Stimulated activated CD4-positive, alpha-beta T cell treated with anti-CD3 and anti-CD28 coated beads, Interleukin-2, amount 100 ng/mL, for 24 hours (primary cell): ENCODE measurements at places on chromosomes 4 and X.
A peak's percentile ranks its signal among the peaks of the same experiment; 100 is the strongest.

GRCh38 chr4:162497564-162498167, 333.9 kb upstream of the FSTL5 start:
- DNase-seq = no peak

GRCh38 chr4:26780539-26780938, 80.1 kb upstream of the STIM2 start:
- DNase-seq = no peak

- DNase-seq = peak; percentile 22
These were observed 11.3 kb upstream of the ARAP2 start for GRCh38 chr4:36255577-36255976.

DNA sequence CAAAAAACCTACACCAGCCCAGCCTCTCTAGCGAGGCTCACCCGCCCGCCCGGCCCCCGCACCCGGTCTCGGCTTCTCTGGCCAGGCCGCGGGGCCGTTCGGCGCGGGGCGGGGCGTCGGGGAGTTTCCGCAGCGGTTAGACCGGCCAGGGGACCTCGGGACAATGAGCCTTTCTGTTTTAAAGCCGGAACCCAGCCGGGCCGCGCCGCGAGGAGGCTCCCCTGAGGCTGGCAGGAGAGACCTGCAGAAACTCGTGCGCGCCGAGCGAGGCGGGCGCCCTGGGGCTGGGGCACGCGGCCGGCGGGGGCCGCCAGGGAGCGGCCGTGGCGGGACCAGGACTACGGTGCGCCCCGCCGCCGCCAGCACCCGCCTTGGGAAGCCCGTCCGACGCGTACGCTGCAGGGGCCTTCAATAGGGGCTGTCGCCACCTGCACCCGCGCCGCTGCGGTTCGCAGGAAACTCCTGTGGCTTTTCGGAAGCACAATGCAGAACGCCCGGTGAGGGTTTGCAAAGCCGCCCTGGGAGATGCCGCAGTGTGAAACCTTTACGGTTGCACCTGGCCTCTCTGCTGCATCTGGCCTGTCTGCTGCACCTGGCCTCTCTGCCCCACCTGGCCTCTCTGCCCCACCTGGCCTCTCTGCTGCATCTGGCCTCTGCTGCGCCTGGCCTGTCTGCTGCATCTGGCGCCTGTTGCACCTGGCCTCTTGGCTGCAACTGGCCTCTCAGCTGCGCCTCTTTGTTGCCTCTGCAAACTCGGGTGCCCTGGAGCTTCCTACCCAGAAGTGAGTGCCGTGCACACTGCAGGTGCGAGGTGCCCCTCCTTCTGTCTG, 63.9 kb downstream of the TRAPPC11 start:
- DNase-seq = peak; percentile 49

DNA sequence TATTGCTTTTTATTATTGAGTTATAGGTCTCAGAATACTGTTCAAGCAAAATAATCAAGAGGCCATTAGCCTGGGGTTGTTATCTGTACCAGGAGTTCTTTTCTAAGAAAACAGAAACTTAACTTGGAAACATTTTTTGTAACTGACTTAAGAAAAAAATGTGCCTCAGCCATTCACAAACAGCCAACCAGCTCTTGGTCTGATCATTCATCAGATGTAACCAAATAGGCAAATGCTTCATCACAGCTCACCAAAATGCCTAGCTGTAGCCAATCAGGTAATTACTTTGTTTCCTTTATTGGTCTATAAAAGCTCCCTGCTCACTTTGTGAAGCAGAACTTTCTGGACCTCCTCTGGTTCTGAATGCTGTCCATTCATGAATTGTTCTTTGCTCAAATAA, 387.7 kb downstream of the FAT4 start:
- DNase-seq = no peak

- no peak for DNase-seq
These were observed 22.5 kb downstream of the ING2 start for GRCh38 chr4:183527326-183527725.

DNA sequence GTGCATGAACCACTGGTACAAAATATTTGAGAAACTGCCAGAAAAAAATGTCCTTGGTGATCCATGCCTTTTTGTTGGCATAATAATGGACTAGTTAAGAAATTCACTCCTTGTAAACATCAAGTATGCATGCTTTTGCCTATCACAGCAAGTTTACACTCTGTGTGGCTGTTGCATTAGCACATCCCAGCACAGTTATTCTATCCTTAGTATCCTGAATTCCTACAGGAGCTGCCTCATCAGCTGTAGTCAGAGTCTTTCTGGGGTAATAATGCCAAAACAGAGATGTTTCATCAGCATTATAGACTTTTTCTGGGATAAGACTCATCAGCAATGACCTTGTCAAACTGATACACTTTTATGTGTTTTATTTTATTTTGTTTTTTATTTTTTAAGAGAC, 82.8 kb downstream of the CHIC2 start:
- no peak for DNase-seq

DNA sequence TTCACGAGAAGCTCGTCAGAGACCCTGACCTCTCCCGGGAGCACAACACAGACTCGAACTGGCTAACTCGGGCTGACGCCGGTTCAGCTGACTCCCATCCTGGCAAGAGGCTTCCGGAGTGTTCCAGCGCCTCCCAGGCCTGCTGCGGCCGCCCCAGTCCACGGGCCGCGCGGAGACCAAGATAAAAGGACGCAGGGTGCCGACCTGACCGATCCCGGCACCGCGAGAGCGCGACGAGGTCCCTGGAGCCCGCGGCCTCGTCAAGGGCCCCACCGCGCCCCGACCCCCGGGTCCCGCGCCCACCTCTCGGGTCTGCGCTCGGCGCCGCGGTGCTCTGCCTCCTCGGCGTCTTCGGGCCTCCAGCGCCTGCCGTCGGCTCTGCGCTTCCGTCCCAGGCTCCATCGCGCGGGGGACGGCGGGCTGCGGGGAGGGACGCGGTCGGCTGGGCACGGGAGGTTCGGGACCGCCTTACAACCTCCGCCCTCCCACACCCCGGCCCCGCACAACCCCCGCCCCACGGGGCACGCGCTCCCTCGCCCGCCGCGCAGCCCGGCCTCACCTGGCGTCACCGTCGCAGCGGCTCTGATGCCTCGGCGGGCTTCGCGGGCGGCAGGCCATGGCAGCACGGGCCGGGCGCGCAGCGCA, 426 bp downstream of the SLBP start:
- DNase-seq = peak; percentile 49

GRCh38 chr4:96103086-96103485, 263.2 kb downstream of the PDHA2 start:
- DNase-seq = no peak

GRCh38 chrX:97374266-97374665, 490.6 kb downstream of the RPA4 start:
- DNase-seq = no peak

- DNase-seq = no peak
These were observed 9.9 kb upstream of the GK start for GRCh38 chrX:30643313-30643821.

GRCh38 chrX:110086916-110087484, 84.1 kb downstream of the TMEM164 start:
- DNase-seq = no peak

DNA sequence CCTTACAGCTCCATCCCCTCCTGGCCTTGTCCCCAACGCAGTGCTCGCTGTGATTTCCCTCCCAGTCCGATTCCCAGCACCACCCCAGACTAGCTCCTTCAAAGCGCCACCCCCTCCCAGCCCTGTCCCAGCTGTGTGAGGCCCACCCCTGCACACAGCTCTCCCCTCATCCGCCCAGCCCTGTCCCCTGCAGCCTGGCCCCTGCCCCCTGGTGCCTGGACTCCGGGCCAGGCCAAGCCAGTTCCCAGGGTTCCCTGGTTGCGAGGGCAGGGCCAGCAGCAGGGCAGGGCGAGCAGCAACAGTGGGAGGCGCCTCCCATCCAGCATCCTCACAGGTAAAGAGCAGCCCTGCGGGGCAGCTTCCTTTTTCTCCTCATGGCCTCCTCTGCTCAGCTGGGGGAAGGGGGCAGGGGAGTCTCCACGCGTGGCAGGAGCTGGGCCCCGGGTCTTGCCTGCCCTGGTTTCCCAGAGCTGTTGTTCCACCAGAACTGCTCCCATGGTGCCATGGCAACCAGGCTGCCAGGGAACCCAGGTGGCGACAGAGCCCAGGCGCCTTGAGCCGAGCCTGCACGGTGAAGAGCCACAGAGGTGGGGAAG, 24.8 kb downstream of the IQSEC2 start:
- DNase-seq = no peak

DNA sequence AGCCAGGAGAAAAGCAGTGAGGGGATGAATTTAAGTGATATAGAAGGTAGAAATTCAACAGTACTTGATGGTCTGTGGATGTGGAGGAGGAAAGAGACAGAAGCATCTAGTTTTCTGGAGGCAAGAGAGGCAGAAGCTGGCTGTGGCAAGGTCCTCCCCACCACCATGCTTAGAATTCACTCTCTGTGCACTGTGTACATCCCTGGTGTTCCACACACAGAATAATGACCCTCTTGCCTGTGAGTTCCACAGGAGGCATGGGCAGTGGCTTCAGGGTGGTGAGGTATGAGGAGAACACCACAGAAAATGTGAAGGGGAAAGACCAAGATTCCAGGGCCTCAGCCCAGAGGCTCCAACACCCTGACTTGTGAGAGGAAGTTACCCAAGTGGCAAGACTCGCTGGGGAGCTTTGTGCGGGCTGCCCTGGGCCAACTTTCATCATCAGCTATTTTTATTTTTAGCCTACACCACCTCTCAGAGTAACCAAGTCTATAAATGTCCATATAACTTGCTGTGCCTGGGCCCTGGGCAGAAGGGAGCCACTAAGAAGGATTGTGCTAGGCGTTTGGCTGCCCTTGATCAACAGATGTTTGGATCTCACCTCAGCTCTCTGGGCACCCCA, 7.8 kb upstream of the INTS6L start:
- DNase-seq = no peak

GRCh38 chrX:135541351-135541750, 20.9 kb downstream of the INTS6L start:
- DNase-seq = no peak

GRCh38 chrX:100864657-100865391, 9.3 kb downstream of the NOX1 start:
- no peak for DNase-seq

- DNase-seq = peak; percentile 33
These were observed 27.5 kb downstream of the LNX1 start for GRCh38 chr4:53563824-53564223.

- DNase-seq = no peak
These were observed 2.3 kb upstream of the ZCCHC4 start for GRCh38 chr4:25310066-25310802.

- DNase-seq = no peak
These were observed 379.6 kb upstream of the ZFP42 start for GRCh38 chr4:187615972-187616371.

DNA sequence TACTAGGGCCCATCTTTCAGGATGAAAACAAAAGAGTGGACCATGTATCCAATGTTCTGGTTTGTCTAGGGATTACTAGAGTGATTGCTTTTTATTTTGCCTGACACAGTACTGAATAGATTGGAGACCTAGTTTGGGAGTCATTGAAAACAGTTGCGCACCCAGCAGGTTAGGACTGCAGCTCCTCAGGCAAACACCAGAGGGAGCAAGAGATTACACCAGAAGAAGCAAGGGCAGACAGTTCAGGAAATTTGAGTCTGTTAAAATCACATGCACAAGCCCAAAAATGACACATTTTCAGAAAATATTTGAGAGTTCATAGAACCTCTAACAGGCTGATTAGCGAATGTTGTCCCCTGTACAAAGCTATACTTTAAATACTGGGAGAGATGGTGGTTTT, 55.6 kb downstream of the CYLC1 start:
- no peak for DNase-seq

DNA sequence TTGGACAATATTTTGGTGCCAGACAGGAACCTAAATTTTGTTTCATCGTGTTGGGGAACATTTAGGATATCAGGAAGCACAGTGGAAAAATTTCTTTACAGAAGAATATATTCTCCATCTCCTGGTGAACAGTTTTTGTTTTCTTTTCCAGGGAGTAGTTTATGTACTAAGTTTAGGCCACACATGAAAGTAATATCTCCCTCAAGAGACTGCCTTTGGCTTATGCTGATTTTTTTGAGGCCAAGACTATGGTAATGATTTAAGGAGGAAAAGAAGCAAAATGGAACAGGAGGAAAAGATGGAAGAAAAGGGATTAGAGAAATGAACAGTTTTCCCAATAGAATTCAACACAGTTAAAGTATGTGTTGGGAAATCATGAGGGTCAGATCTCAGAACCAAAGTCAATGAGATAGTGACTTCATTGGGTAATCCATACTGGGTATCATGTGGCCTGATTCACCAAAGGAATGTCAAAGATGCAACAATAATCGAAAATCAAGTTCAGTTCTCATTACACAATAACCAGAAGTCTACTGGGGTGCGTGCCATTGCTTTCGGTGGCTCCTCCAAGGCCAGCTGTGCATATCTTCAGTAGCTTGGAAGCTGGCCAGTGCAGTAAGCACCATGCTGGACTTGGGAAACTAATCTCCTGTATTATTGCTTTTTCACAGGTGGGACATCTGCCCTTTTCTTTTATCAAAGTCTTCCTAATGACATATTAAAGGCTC, 234.8 kb downstream of the COL25A1 start:
- DNase-seq = no peak

DNA sequence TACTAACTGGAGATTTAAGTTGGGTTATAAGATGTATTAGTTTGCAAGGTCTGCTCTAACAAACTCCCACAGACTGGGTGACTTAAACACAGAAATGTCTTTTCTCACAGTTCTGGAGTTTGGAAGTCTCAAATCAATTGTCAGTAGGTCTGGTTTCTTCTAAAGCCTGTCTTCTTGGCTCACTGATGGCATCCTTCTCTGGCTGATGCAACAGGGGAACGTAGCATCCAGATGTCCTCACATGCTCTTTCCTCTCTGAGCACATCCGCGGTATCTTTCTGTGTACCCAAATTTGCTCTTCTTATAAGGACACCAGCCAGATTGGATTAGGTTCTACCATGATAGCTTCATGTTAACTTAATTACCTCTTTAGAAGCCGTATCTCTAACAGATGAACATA, 63.2 kb upstream of the BMP3 start:
- DNase-seq = no peak

- DNase-seq = no peak
These were observed 22.8 kb upstream of the MAP7D3 start for GRCh38 chrX:136273986-136274385.

DNA sequence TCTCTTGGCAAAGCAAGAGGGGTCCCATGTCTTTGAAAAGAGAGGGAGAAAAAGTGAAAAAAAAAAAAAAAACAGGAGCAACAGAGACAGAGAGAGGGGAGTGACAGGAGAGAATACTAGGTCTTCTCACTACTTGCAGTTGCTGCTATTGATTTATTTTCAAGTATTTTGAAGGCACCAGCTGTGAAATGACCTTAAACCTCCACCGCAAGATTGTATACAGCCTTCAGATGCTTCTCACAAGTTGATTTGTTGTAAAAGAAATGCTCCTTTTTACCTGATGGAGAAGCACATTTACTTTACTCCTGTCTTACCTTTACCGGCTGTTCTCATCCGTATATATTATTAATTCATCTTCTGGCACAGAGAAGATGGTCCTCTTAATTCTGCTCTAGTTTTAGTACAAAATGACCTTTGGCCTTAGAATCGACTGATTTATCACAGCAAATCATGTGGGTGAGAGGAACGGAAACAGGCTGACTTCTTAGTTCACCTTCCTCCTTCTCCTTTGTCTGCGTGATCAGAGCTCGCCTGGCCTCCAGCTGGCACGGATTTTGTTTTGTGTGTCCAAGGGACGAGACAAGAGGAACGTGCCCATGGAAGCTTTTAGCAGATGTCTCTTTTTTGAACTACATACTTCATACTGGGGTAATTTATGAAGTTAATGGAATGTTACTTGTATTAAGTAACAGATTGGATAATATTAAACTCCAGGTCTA, 82.4 kb upstream of the PACRGL start:
- no peak for DNase-seq

GRCh38 chr4:89119166-89119565, 7.8 kb downstream of the TIGD2 start:
- DNase-seq = no peak
